Regular cardiac myocyte (primary cell): ENCODE measurements at places on chromosomes 4 and X. TPM values are rescaled to one million over a fixed set of nuclear protein-coding genes. Genes with fewer than 3 reads are reported as not detected.

EOLA2 gene
- total RNA-seq = 16.9 and 29.1 TPM in 2 replicates

UNC5C gene
- 4.4 and 4.8 TPM in 2 replicates for total RNA-seq

REPS2 gene
- total RNA-seq = 0.38 and 0.85 TPM in 2 replicates

HTN3 gene
- not detected in 2 replicates for total RNA-seq

ATP10D gene
- 38.7 and 73.3 TPM in 2 replicates for total RNA-seq

CACNA1F gene
- 0.19 TPM in 1 of 2 replicates, not detected in the other for total RNA-seq
